ENCODE measurements at places on chromosomes 11 and 22. TPM values are rescaled to one million over a fixed set of nuclear protein-coding genes. Genes with fewer than 3 reads are reported as not detected.

Gene CTTN
- total RNA-seq: 3.1 TPM

GRCh38 chr22:34855471-34855870 lies 210.5 kb upstream of the ISX start:
- H3K36me3 ChIP-seq: no peaks in the 10 kb centered on the region
- no peak overlapping the region for H3K27ac ChIP-seq
- no peaks in the 10 kb centered on the region for H3K27me3 ChIP-seq

DNA sequence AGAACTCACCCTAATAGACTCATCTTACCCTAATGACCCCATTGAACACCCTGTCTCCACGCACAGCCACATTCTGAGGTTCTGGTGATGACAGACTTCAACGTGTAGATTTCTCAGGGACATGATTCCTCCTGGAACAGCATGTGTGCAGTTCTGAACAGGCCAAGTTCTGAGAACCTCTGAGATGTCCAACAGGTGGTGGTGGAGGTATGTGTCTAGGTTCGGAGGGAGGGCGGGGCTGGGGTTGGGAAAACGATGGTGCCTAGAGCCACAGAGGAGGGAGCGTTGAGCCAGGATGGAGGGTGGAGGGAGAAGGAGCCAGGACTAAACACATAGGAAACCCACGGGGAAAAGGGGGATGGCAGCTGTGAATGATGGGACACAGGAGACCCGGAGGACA lies 43.4 kb upstream of the FBLN1 start:
- H3K36me3 ChIP-seq: no peaks in the 10 kb centered on the region
- H3K27ac ChIP-seq: no peak overlapping the region
- peaks cover 18% of the 10 kb centered on the region for H3K27me3 ChIP-seq
- H3K4me1 ChIP-seq: no peaks in the 10 kb centered on the region
- DNase-seq: no peak
- no peak overlapping the region for H3K4me3 ChIP-seq

DNA sequence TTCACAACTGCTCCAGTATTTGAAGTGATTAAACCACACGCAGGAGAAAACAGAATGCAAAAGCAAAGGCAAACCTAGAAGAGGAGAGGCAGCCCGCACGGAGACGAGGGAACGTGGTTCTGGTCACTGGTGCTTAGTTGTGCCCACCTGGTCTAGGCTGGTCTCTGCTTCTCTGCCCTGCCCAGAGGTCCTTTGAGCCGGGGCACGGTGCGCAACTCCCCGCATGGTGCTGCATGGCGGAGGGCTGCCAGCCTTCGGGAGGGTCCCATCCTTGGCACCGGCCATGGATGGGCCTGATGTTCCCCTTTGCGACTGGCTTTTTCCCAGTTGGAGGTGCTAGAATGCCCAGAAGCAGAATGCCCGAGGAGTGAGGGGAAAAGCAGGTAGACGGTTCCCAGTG lies 46.1 kb downstream of the KCNC1 start:
- H3K36me3 ChIP-seq: no peaks in the 10 kb centered on the region
- no peak overlapping the region for H3K27ac ChIP-seq
- no peak overlapping the region for H3K4me3 ChIP-seq
- H3K27me3 ChIP-seq: no peaks in the 10 kb centered on the region
- DNase-seq: no peak
- no peaks in the 10 kb centered on the region for H3K4me1 ChIP-seq

DNA sequence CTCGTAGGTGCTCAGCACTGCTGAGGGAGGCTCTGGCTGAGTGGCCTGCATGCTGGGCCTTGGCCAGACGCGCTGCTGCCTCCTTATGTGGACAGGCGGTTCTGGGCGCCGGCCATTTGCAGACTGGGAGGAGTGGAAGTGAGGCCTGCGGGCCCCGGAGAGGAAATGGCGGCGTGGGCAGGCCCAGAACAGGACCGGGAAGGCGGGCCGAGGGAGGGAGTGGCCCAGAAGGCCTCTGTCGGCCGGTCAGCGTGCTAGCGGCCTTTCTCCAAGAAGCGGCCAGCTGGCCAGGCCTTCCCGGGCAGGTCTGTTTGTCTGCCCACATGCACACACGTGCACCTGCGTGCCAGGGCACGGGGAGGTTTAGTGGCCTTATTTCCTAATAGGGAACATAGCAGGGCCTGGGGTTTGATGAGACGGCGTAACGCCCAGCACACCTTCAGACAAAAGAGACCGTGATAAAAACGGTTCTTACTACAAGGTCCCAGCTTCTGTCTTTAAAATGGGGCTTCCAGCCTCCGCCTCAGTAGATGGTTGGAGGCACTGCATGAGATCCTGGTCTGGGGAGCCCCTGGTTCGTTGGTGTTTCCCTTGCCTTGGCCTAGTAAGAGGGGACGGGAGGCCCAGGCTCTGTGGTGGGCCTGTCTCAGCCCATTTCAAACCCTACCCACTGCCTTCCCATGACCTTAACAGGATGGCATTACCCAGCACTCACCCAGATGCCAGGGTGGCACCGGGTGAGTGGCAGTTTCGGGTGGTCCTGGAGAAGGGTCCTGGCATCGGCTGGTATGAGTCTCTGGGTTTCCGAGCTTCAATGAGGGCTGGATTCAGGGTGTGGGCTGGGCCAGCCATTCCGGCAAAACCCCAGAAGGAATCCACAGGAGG lies 65.1 kb upstream of the PPARA start:
- peak; percentile 1 for DNase-seq
- no peaks in the 10 kb centered on the region for H3K27me3 ChIP-seq
- no peaks in the 10 kb centered on the region for H3K36me3 ChIP-seq

Gene LRP4
- not detected for total RNA-seq

Gene GGTLC2
- total RNA-seq: not detected

- no peak for DNase-seq
- no peaks in the 10 kb centered on the region for H3K36me3 ChIP-seq
- no peaks in the 10 kb centered on the region for H3K27me3 ChIP-seq
- peak overlapping the region; percentile 94 for H3K27ac ChIP-seq
- H3K4me3 ChIP-seq: peak overlapping the region; percentile 74
These were observed 43.8 kb downstream of the RTL6 start for GRCh38 chr22:44454113-44454769.

DNA sequence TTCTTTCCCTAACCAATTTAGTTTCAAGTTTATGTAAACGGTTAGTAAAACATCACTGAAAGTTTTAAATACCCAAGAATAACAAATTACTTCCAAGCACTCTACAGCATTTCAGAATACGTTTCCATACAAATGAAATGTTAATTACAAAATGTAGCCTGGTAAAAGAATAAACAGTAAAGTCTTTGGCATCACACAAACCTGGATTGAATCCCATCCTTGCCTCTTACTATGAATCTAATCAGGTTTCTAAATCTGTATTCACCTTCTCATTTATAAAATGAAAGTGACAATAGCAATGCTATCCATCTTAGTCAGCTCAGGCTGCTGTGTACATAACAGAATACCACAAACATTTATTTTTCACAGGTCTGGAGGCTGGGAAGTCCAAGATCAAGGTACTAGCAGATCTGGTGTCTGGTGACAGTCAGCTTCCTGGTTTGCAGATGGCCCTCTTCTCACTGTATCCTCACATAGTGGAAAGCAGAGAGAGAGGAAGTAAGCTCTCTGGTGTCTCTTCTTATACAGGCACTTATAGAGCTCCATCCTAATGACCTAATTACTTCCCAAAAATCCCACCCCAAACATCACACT lies 19.2 kb downstream of the FAM168A start:
- peaks cover 6% of the 10 kb centered on the region for H3K36me3 ChIP-seq
- DNase-seq: no peak
- H3K4me3 ChIP-seq: no peak overlapping the region
- peaks cover 18% of the 10 kb centered on the region for H3K4me1 ChIP-seq
- no peaks in the 10 kb centered on the region for H3K27me3 ChIP-seq

Gene VSIG10L2
- not detected for total RNA-seq

GRCh38 chr11:47338396-47339241 lies 13.9 kb downstream of the MYBPC3 start:
- no peaks in the 10 kb centered on the region for H3K27me3 ChIP-seq
- H3K27ac ChIP-seq: no peak overlapping the region
- no peak for DNase-seq
- peaks cover 8% of the 10 kb centered on the region for H3K4me1 ChIP-seq
- no peaks in the 10 kb centered on the region for H3K36me3 ChIP-seq

GRCh38 chr11:58963551-58964104 lies 24.3 kb downstream of the GLYATL1 start:
- no peaks in the 10 kb centered on the region for H3K4me1 ChIP-seq
- DNase-seq: no peak
- no peak overlapping the region for H3K4me3 ChIP-seq
- H3K27ac ChIP-seq: peak overlapping the region; percentile 66

Gene SHISA8
- total RNA-seq: 1.6 TPM

- no peaks in the 10 kb centered on the region for H3K36me3 ChIP-seq
- H3K27me3 ChIP-seq: no peaks in the 10 kb centered on the region
- H3K4me3 ChIP-seq: no peak overlapping the region
- peaks cover 26% of the 10 kb centered on the region for H3K4me1 ChIP-seq
These were observed 111.9 kb downstream of the MRTFA start for GRCh38 chr22:40524392-40525249.

Gene DEUP1
- not detected for total RNA-seq

- H3K4me1 ChIP-seq: peaks cover 27% of the 10 kb centered on the region
- no peak for DNase-seq
- no peak overlapping the region for H3K4me3 ChIP-seq
These were observed 157.7 kb downstream of the MAML2 start for GRCh38 chr11:96185220-96185768.

DNA sequence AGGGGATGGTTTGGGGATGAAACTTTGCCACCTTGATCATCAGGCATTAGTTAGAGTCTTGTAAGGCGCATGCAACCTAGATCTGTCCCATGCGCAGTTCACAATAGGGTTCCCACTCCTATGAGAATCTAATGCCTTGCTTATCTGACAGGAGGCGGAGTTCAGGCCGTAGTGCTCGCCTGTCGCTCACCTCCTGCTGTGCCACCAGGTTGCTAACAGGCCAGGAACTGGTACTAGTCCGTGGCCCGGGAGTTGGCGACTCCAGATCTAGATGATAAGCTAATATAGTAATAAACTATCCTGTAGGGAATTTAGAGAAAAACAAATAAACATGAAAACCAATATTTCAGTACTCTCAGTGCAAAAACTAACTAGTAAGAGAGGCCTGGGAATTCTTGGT lies 155.4 kb upstream of the ANO5 start:
- DNase-seq: no peak
- no peaks in the 10 kb centered on the region for H3K27me3 ChIP-seq
- no peaks in the 10 kb centered on the region for H3K4me1 ChIP-seq
- H3K36me3 ChIP-seq: no peaks in the 10 kb centered on the region
- H3K4me3 ChIP-seq: no peak overlapping the region

DNA sequence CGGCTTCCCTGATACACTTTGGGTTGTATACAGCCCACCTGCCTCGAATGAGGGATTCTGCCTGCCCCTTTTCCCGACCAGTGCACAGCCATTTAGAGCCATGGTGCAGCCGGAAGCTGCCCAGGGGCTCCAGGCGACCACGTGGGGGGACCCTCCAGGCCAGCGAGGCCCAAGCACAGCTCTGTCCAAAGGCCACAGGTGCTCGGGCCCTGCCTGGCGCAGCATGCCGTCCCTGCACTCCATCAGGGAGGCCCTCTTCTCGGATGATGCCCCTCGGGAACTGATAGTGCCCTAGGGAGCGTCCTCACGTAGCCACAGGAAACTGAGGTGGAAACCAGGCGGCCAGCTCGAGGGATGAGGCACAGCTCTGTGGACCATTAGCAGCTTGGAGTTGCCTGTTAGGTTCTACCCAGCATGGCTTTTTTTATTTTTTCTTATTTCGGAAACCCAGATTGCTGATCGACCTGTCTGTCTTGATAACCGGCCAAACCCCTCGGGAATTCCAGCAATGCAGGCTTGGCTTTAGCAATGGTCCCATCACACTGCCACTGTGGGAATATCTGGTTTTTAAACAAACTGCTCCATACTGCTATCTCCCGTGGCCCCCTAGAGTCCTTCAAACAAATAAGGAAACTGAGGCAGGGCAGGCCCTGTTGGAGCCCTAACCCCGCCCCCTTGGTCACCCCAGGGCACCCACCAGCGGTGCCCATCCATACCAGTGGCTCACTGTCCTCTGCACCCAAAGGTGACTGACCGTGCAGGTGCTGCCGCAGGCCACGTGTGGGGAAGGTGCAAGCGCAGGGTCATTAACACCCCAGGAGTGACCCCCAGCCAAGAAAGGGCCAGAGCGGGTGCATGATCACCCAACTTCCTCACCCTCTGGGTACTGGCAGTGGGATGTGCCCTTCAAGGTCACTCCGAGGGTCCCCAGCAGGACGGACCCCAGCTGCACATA lies 8.0 kb downstream of the ANO1 start:
- H3K4me3 ChIP-seq: no peak overlapping the region
- no peak overlapping the region for H3K27ac ChIP-seq
- H3K27me3 ChIP-seq: peaks cover 12% of the 10 kb centered on the region

DNA sequence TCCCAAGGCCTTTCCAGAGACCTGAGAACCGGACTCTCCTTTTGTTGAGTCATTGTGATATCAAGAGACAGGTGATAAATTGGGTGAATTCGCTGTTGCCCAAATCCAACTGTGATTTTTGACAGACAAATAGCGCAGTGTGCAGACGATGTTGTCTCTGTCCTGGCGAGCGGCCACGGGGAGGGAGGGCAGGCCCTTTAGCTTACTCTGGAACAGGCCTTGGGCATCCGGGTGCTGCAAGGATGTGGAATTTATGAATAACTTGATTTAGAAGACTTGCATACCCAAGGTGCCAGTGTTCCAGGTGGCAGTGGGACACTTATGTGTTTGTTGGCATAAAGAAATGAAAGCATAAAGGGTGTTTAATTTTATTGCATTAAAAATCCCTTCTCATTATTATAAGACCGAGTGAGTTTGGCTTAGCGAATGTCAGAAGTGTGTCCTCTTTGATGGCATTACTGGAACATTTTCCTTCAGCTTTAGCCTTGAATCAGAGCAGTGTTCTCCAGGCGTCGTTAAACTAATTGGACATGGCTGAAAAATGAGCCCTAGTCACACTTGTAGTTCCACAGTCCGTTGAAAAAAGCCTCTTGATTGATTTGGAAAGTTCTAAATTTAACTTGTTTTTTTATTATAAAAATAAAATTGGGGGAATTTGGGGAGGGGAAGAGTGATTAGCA lies 9.4 kb downstream of the LDLRAD3 start:
- no peak overlapping the region for H3K27ac ChIP-seq
- H3K4me1 ChIP-seq: no peaks in the 10 kb centered on the region
- no peak overlapping the region for H3K4me3 ChIP-seq
- DNase-seq: no peak
- H3K27me3 ChIP-seq: peaks cover 40% of the 10 kb centered on the region
- H3K36me3 ChIP-seq: no peaks in the 10 kb centered on the region

- peaks cover 16% of the 10 kb centered on the region for H3K4me1 ChIP-seq
- H3K27me3 ChIP-seq: peaks cover 28% of the 10 kb centered on the region
- peaks cover 9% of the 10 kb centered on the region for H3K36me3 ChIP-seq
- H3K4me3 ChIP-seq: no peak overlapping the region
These were observed 46.2 kb downstream of the FAM83F start for GRCh38 chr22:40040927-40041326.

DNA sequence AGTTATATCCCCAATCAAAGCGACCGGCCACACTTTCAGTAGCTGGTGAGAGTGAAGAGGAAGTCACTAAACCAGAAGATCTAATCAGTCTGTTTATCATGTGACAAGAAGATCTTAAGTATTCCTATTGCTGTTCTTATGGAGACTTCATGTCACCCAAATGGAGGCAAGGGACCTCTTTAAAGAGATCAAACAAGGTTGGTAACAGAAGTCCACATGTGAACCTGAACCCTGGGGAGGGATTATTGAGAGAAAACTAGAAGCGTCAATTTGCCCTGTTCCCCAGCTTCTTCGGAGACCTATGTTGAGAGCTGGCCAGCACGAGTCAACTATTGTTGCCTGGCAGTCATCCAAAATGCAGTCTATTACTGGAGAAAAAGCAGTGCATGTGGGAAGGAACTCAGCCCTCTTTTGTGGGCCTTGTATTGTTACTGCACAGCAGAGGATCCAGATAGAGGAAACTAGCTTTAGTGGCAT lies 76.9 kb upstream of the CTSC start:
- peaks cover 3% of the 10 kb centered on the region for H3K36me3 ChIP-seq
- no peaks in the 10 kb centered on the region for H3K27me3 ChIP-seq
- peaks cover 31% of the 10 kb centered on the region for H3K4me1 ChIP-seq
- no peak for DNase-seq

Gene IFITM10
- 0.78 TPM for total RNA-seq

Gene SSTR3
- 2.1 TPM for total RNA-seq

Gene CCDC116
- total RNA-seq: 0.13 TPM

Data from T-helper 17 cell (primary cell).